NCI-H1417 treated with DMSO at 0.1 percent for 48 hours (cell line): ENCODE measurements at places on chromosomes 12 and 14.

DNA sequence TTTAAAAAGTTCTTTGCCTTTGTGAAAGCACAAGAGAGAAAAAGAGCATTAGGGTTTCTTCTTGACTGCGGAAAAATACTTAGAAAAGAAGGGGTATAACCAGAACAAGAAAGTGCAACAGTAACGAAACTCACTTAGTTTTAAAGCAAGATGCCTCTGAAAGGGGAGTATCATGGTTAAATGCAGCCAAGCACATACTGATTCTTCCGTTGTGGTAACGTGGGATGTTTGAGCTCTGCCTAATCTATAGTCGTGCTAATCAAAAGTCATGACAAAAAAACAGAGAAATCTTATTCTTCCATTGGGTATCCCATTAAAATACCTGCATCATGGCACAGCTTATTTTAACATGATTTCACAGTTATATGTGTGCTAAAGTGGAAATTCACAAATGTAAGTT is 187.8 kb upstream of the LRFN5 start:
- DNase-seq = no peak

DNA sequence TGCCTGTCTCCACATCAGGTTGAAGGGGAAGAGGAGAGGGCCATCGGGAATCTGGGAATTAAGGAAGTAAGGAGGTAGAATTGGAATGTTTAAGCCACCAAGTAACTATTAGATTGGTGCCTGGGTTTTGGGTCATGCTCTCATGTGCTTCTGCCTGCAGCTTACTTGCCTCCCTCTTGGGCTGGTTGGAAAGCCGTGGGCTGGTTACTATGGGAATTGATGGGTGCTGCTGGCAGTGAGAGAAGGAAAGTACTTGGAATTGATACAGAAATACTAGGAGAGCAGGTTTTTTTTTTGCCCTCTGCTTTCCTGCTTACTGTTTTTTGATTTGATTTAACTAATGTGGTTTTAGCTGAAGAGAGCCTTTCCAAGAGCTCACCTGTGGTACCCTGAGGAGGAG is 493.5 kb upstream of the RGS6 start:
- DNase-seq = no peak

GRCh38 chr12:119082496-119082895 is 96.2 kb upstream of the HSPB8 start:
- DNase-seq = no peak

DNA sequence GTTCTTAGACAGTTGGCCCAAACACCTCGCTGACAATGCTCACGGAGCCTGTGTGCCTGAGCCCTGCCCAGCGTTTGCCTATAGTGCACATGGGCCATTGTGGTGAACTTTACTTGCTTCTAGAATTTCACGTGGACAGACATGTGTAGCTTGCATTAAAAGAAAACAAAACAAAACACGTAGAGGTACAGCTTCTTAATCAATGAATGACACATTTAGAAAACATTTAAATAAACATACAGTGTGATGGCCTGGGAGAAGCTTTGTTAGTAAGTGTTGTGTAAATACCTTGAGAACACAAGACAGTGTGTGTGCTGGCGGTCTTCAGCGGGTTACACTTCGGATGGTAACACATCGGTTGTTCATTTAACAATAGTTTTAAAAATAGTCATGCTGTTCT is 38.1 kb downstream of the SMOC1 start:
- no peak for DNase-seq

DNA sequence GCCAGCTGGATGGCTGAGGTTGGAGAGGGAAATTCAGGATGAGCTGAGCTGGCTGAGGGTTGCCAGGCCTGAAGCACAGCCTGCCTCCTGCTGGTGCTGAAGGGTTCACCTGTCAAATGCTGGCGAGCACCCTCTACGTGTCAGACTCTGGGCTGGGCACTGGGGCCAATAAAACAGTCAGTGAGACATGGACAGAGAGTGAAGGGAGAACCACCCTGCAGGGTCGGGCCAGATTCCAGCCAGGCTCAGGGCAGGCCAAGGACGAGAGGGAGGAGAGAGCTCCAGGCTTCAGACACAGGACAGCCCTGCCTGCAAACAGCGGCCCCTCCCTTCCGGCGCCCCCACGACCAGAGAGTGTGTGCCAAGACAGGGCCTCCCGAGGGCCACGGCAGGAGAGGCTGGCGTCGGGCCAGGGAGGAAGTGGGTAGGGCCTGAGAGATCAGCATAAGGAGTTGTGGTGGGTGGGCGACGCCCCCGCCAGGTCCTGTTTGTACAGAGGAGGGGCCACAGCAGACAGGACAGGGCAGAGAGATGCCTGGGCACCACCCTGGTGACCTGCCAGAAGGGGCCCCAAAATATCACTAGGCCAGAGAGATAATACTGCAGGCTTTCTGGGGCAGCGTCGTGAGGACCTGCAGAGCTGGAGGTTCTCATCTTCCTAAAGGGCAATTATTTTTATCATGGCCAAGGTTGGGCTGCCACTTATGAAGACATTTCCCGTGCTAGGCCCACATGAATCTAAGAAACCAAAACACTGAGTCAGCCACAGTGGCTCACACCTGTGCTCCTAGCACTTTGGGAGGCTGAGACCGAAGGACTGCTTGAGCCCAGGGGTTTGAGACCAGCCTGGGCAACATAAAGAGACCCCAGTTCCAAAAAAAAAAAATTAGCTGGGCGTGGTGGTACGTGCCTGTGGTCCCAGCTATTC is 73.1 kb upstream of the GPR68 start:
- DNase-seq = no peak
